ENCODE measurements at places on chromosomes 6 and 20. TPM values are rescaled to one million over a fixed set of nuclear protein-coding genes. Genes with fewer than 3 reads are reported as not detected.
A peak's percentile ranks its signal among the peaks of the same experiment; 100 is the strongest.

Gene SNX21
- 23.4 TPM for total RNA-seq

Gene NR2E1
- not detected for total RNA-seq

Gene RAB44
- 0.96 TPM for total RNA-seq

Gene NKX2-2
- total RNA-seq = not detected

Gene C20orf204
- total RNA-seq = 1.9 TPM

Gene CSNK2B
- total RNA-seq = 114 TPM

Gene DEFB128
- not detected for total RNA-seq

DNA sequence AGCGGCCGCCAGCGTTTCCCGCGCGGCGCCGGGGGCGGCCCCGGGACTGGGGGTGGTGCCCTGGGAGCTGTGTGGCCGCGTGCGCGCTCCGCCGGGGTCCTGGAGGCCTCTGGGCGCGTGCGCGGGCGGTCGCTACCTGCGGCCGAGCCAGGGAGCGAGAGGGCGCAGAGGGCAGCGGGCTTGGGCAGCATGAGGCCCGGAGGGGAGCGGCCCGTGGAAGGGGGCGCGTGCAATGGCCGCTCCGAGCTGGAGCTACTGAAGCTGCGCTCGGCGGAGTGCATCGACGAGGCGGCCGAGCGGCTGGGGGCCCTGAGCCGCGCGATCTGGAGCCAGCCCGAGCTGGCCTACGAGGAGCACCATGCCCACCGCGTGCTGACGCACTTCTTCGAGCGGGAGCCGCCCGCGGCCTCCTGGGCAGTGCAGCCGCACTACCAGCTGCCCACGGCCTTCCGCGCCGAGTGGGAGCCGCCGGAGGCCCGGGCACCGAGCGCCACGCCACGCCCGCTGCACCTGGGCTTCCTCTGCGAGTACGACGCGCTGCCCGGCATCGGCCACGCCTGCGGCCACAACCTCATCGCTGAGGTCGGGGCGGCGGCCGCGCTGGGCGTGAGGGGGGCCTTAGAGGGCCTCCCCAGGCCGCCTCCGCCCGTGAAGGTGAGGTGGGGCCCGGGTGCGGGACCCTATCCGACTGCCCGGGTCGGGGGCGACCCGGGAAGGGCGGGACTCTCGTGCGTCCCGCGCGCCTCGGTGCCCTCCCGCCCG lies at the start of gene PM20D2:
Gene PM20D2, plus strand, starts transcription at position 100 of the 762 bp plus-strand sequence. Its CDS starts 90 bp downstream, at position 190.
- peaks cover 8% of the 10 kb centered on the region for H3K4me1 ChIP-seq
- peak within 1 kb of the TSS; percentile 81 for H3K4me3 ChIP-seq
- no peaks in the 10 kb centered on the region for H3K27me3 ChIP-seq
- DNase-seq = peak; percentile 87

DNA sequence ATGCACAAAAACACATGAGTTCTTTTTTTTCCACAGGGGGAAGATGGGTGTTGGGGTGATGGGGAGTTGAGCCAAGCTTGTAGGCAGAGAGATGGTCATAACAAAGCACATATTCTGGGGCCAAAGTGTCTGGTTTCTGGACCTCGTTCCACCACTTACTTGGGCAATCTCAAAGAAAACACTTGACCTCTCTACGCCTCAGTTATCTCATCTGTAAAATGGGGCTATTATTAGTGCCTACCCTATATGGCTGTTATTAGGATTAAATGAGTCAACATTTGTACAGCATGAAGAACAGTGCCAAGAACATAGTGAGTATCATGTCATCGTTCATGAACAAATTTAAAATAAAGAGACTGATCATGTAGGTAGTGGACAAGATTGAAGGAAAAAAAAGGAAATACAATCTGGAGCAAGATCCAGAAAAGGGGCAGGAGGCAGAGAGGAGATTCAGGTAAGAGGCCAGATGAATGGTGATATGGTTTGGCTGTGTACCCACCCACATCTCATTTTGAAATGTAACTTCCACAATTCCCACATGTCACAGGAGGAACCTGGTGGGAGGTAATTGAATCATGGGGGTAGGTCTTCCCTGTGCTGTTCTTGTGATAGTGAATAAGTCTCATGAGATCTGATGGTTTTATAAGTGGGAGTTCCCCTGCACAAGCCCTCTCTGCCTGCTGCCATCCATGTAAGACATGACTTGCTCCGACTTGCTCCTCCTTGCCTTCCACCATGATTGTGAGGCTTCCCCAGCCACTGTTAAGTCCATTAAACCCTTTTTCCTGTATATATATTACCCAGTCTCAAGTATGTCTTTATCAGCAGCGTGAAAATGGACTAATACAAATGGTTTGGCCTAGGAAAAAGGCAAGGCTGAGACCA lies 14.2 kb downstream of the EEF1E1 start:
- H3K36me3 ChIP-seq = peaks cover 34% of the 10 kb centered on the region
- peaks cover 12% of the 10 kb centered on the region for H3K4me1 ChIP-seq
- H3K27ac ChIP-seq = no peak overlapping the region

- no peak overlapping the region for H3K4me3 ChIP-seq
- H3K4me1 ChIP-seq = peaks cover 12% of the 10 kb centered on the region
- no peaks in the 10 kb centered on the region for H3K27me3 ChIP-seq
- H3K27ac ChIP-seq = peak overlapping the region; percentile 6
- no peaks in the 10 kb centered on the region for H3K36me3 ChIP-seq
These were observed 6.7 kb upstream of the C2 start for GRCh38 chr6:31920811-31921210.

DNA sequence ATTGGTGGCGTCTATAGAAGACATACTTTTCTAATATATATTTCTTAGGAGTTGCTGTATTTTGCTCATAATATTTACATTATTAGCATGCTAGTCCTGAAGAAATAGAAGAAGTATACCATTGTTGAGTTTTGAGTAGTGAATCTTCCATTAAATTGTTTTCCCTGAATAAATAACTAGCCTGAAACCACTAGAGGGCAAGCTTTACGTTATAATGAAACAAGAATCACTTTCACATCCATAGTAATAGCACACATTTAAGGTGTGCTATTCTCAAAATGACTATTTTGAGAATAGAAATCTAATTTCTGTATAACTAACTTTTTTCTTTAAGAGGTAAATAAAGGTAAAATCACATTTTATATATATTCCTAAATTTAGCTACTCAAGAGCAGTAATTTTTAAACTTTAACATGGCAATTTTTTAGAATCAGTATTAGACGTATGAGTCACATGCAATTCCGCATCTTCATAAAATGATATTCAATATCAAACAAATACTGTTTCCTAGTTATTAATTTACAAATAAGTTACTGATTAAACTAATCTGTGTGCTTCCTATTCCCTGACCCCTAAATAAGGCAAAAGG lies 213.2 kb upstream of the MANEA start:
- no peaks in the 10 kb centered on the region for H3K27me3 ChIP-seq
- no peaks in the 10 kb centered on the region for H3K36me3 ChIP-seq
- DNase-seq = no peak
- H3K27ac ChIP-seq = no peak overlapping the region
- no peaks in the 10 kb centered on the region for H3K4me1 ChIP-seq
- H3K4me3 ChIP-seq = no peak overlapping the region

GRCh38 chr6:28648035-28648877 lies 122.6 kb downstream of the GPX5 start:
- H3K4me1 ChIP-seq = peaks cover 6% of the 10 kb centered on the region
- H3K4me3 ChIP-seq = peak overlapping the region; percentile 43
- peaks cover 50% of the 10 kb centered on the region for H3K27me3 ChIP-seq
- no peaks in the 10 kb centered on the region for H3K36me3 ChIP-seq
- DNase-seq = no peak
- H3K27ac ChIP-seq = no peak overlapping the region

DNA sequence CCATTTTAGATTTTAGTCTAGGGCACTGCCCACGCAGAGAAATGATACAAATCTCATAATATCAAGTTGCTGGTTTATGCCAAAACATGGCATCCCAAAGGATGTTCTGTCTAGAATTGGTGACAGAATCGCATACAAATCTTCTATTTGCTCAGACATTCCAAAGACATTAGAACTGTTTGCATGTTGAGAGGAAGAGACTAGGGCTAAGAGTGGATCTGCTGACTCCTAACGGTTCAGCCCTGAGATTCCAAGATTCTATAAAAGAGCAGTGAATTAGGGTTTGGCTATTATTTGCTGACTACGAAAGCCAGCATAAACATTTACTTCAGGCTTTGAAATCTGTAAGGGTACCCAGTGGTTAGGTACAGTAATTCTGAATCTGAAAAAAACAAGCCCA lies 3.6 kb downstream of the EPB41L2 start:
- DNase-seq = no peak
- H3K27me3 ChIP-seq = no peaks in the 10 kb centered on the region
- no peak overlapping the region for H3K27ac ChIP-seq

- H3K4me1 ChIP-seq = no peaks in the 10 kb centered on the region
- H3K4me3 ChIP-seq = no peak overlapping the region
- no peaks in the 10 kb centered on the region for H3K27me3 ChIP-seq
- H3K27ac ChIP-seq = no peak overlapping the region
- no peak for DNase-seq
These were observed 16.3 kb downstream of the HDAC2 start for GRCh38 chr6:113954653-113955052.

GRCh38 chr6:11989386-11989785 lies 22.7 kb upstream of the HIVEP1 start:
- no peaks in the 10 kb centered on the region for H3K36me3 ChIP-seq
- no peaks in the 10 kb centered on the region for H3K4me1 ChIP-seq
- DNase-seq = no peak
- no peaks in the 10 kb centered on the region for H3K27me3 ChIP-seq
- no peak overlapping the region for H3K4me3 ChIP-seq

GRCh38 chr6:50655848-50656453 lies 57.4 kb upstream of the TFAP2D start:
- no peaks in the 10 kb centered on the region for H3K36me3 ChIP-seq
- H3K4me3 ChIP-seq = no peak overlapping the region
- no peaks in the 10 kb centered on the region for H3K4me1 ChIP-seq
- no peak overlapping the region for H3K27ac ChIP-seq

DNA sequence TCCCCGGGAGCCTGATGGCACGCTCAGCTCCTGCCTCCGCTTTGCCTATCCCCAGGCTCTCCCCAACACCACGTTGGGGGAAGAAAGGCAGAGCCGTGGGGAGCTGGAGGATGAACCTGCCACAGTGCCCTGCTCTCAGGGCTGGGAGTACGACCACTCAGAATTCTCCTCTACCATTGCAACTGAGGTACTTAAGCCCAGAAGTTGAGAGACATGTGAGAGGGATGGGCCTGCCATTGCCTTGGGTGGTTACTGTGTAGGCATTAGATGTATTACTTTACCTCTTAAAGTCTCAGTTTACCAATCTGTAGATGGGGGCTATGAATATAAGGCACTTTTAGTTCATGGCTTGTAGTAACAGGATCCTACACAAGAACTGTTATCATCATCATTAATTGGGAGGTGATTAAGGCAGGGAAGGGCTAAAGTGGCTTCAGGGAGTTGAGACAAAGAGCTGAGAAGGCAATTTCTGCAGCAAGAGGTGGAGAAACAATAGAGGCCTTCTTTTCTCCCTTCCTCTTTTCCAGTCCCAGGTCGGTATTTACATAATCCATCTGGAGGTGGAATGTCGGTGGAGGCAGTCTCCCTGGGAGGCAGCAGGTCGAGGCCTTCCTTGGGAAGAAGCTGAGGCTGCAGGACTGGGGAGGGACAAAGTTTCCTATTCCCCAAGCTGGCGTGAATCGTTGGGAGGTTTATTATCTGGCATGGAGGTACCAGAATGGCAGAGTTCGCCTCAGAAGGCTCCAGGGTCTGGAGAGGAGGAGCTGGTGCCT lies 691 bp downstream of the SLC22A7 start:
- no peak for DNase-seq
- H3K27ac ChIP-seq = no peak overlapping the region
- H3K4me1 ChIP-seq = no peaks in the 10 kb centered on the region
- no peaks in the 10 kb centered on the region for H3K36me3 ChIP-seq
- peaks cover 11% of the 10 kb centered on the region for H3K27me3 ChIP-seq
- no peak overlapping the region for H3K4me3 ChIP-seq

DNA sequence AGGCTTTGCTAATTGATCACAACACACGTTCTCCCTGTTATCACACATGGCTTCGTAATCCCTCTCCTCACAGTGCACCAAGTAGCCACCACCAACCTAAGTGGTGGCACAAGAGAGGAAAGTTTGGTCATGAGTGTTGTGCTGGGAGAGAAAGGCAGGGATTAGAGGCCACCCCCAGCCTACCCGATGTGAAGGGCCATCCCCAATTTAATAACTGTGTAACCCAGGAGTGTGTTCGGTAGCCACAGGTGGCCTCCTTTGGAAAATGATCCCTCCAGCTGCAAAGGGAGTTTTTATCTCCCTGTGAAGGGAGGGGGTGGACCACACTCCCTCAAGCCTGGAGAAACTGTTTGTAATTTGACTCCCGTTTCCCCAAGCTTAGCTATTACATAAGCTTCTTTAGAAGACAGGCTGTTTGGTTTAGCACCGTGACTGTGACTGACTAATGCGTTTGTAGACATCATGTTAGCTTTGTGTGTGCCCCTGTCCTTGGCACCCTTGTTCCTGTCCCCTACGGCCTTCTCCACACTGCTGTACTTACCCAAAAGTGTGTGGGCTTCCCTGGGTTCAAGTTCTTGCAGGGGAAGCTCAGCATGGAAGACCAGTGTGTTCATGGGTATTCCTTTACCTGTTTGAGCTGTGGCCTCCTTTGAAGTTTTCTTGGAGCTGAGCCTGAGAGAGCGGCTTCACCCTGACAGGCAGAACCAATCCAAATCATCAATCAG lies 20.6 kb downstream of the PPP1R16B start:
- no peak overlapping the region for H3K27ac ChIP-seq
- no peaks in the 10 kb centered on the region for H3K27me3 ChIP-seq
- DNase-seq = no peak
- H3K4me3 ChIP-seq = no peak overlapping the region
- H3K4me1 ChIP-seq = peaks cover 33% of the 10 kb centered on the region

- no peaks in the 10 kb centered on the region for H3K27me3 ChIP-seq
- no peaks in the 10 kb centered on the region for H3K36me3 ChIP-seq
- H3K4me3 ChIP-seq = no peak overlapping the region
These were observed 246.1 kb downstream of the RIMS1 start for GRCh38 chr6:72132427-72132826.

- H3K4me3 ChIP-seq = peak overlapping the region; percentile 35
- peaks cover 4% of the 10 kb centered on the region for H3K36me3 ChIP-seq
- H3K27me3 ChIP-seq = no peaks in the 10 kb centered on the region
- no peak overlapping the region for H3K27ac ChIP-seq
- no peaks in the 10 kb centered on the region for H3K4me1 ChIP-seq
These were observed 35.4 kb downstream of the GCNT2 start for GRCh38 chr6:10556589-10556988.

DNA sequence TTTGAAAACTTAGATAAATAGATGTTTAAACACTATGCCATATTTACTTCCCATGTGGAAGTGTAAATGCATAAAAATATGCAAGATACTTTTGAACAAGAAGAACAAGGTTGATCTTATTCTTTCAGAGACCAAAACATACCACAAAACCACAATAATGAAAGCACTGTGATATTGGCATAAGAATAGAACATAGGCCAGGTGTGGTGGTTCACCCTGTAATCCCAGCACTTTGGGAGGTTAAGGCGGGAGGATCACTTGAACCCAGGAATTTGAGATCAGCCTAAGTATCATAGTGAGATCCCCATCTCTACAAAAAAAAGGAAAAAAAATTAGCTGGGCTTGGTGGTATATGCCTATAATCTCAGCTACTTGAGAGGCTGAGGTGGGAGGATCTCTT lies 66.5 kb downstream of the KCNS1 start:
- no peak overlapping the region for H3K4me3 ChIP-seq
- H3K4me1 ChIP-seq = peaks cover 28% of the 10 kb centered on the region
- H3K27me3 ChIP-seq = no peaks in the 10 kb centered on the region
- no peak for DNase-seq
- peaks cover 16% of the 10 kb centered on the region for H3K36me3 ChIP-seq
- no peak overlapping the region for H3K27ac ChIP-seq
